ENCODE measurements at places on chromosomes 4 and X. TPM values are rescaled to one million over a fixed set of nuclear protein-coding genes. Genes with fewer than 3 reads are reported as not detected.

DNA sequence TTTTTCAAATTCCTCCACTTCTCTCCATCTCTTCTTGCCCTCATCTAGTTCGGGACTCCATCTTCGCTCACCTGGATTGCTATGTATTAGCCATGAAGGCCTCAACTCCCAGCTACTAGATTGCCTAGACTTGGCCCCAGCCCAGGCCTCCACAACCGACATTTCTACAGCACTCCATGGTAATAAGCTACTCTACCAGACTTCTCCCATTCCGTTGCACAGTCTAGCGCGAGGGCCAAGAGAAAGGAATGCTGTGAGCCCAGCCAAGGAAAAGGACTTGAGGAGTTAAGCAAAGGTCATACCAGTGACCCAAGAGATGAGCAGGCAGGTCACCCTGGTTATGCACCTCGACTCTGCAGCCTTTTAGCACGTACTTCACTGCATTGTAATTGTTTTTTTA is 75.6 kb downstream of the SOWAHB start:
- DNase-seq, result no peak

DNA sequence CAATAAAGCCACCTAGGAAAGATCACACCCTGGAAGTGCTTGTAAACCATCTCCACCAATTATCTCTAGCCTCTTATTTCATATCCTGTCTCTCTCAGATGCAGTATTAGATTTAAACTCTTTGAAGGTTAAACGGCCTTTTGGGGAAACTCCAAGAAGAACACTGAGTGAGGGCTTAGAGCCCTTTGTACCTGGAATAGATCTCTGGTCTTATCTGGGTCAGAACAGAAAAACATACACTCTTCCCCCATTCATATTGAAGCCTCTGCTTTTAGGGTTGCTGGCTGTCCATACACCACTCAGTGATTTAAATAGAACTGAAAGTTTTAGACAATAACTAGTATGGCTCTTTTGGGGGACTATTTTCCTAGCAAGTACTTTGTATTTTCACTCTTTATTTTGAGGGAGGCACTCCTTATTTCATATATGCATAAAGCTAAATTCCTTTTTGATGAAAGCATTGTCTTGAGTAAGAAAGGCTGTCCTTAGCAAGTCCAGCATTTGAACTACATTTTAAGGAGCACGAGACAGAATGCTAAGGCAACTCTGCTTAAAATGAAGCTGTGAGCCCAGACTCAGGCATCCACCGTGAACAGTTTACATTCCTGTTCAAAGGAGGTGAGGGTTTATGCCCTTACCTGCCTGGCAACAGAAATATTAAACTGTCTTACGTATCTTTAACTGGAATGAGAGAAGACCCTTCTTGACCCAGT is 17.4 kb downstream of the YY2 start:
- no peak for DNase-seq

GRCh38 chr4:169243825-169244609 is 26.7 kb downstream of the SH3RF1 start:
- no peak for DNase-seq

DNA sequence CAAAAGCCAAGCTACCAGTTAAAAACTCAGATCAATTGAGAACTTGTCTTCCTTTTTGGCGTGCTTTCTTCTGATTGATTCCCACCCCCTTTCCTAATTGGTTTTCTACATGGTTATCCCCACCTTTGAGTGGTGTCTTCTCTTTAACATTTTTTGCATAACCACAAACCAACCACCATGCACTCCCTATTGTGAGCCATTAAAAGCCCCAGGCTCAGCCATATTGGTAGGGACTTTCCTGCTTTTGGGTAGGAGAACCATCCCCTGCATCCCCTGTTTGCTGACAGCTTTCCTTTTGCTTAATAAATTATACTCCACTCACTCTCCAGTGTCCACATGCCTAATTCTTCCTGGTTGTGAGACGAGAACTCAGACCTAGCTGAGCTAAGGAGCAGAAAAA is 1651.4 kb upstream of the IGFBP7 start:
- DNase-seq, result no peak

- DNase-seq, result no peak
Observed at GRCh38 chrX:119885554-119886428, 9.9 kb upstream of the AKAP14 start.

DNA sequence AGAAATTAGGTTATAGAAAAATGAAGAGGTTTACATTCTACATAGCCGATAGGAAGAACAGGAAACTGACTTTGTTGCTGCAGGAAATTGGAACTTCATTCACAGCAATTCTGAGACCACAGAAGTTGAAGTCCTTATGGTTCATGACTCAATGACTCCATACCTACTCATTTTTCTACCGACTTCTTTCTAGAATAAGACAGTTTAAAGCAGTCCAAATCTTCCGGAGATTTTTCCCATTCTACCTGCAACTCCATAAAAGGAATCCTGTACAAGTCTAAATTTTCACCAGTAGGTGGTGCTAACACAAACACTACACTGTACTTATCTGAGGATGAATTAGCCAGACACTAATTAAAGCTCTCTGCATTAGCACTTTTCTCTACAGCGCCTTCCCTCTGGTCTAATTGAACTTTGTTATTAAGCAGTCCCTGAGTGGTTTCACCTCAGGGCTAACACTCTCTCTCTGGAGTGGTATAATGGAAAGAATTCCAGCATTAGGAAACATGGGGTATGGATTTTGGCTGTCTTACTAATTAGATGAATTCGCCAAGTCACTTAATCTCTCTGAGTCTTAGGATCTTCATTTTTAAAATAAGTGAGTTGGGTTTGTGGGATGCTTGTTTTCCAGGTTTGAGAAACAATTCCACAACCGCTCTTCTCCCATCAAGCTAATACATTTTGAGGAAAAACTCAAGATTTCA is 167.9 kb downstream of the SMIM20 start:
- DNase-seq, result no peak

DNA sequence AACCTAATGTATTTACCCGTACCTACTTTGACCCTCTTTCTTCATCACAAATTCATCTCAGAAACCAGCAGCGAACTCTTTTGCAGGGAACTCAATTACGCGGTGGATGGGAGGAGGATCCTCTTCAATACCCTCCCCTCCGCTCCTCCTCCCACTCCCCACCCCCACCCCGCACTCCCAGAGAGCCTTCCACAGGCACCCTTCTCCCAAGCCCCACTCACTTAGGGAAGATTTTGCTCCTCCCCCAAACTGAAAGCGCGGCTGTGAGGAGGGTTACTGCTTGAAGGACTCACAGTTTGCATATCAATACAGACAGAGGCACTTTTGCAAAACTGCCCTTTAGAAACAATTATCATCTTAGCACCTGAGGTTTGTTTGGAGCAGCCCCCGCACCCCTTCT is 960 bp upstream of the IL1RAPL1 start:
- peak; percentile 75 for DNase-seq

- DNase-seq, result no peak
Observed at GRCh38 chrX:148928811-148929210, 428.4 kb downstream of the AFF2 start.

The UCP1 gene
- total RNA-seq, result not detected

The TRIML2 gene
- 16.7 TPM for total RNA-seq

The F8A2 gene
- total RNA-seq, result not detected

The HTRA3 gene
- 6.9 TPM for total RNA-seq

The SYNPO2 gene
- 0.37 TPM for total RNA-seq

The NLGN3 gene
- total RNA-seq, result 3.0 TPM

The PRRG3 gene
- total RNA-seq, result 7.0 TPM

The MGAT4D gene
- total RNA-seq, result not detected

The FNIP2 gene
- 8.6 TPM for total RNA-seq

All from endodermal cell (in vitro differentiated cells).